H9 (cell line): ENCODE measurements at places on chromosomes 13 and 19.
A peak's percentile ranks its signal among the peaks of the same experiment; 100 is the strongest.

DNA sequence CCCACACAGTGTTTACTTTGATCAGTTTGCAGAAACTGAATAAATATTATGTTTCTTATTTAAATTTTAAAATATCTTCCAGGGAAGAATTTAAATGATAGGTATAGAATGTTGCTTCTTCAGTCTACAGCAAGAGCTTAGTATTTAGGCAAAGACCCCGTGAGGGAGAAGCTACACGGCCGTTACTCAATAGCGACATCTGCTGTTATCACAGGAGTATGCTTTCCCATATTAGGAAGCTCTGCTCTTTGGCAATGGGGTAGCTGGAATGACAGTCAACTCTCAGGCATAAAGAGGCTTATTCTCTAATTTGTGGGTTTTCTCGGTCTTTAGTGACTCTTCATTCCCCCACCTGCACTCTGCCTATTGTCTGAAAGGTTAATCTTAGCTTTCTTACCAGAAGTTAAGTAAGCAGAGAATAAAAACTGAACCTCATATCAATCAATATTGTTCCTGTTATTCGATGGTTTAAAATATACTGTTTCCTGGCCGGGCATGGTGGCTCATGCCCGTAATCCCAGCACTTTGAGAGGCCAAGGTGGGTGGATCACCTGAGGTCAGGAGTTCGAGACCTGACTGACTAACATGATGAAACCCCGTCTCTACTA lies 13.2 kb upstream of the LHFPL6 start:
- DNase-seq, result peak; percentile 55

DNA sequence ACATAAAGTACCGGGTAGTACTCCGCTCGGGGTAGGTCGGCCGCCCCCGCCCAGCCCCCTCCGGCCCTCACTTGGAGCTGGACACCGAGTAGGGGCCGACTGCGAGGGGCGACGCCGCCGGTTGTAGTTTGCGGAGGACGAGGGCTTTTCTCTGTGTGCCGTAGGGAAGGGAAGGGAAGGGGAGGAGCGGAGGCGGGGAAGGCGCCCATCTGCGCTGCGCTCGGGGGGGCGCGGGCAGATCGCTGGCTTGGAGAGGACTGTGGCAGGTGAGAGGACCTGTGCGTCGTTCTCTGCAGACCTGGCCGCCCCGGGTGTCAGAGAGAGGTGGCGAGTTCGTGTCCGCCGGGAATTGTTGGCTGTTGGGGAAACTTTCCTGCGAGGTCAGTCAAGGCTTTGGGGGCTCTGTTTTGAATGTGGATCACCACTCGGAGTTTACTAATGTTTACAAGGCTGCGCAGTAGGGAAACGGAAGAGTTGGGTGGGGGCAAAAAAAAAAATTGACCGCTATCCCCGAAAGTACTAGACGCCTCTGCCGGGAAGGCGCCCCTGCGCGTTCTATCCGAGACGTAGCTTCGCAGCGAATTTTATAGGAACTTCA lies 1.4 kb downstream of the ING1 start:
- DNase-seq, result peak; percentile 63

DNA sequence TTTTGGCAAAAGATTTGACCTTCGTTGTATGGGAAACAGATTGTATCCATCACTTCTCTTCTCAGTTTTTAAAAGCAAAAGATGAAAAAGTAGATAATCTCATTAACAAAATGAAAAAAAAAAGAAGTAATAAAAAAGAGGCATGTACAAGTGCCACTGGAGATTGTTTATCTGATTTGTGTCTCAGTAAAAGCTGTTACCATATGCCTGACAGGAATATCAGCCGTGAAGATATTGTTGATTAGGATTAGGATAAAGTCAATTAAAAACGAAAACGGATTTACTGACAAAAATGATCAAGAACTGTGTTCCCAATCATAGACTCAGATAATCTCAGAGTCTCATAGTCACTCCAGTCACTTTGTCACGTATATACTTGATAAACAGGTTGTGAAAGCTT lies 842.1 kb upstream of the SLC10A2 start:
- DNase-seq, result no peak

GRCh38 chr13:45224176-45224575 lies 23.3 kb upstream of the KCTD4 start:
- no peak for DNase-seq

DNA sequence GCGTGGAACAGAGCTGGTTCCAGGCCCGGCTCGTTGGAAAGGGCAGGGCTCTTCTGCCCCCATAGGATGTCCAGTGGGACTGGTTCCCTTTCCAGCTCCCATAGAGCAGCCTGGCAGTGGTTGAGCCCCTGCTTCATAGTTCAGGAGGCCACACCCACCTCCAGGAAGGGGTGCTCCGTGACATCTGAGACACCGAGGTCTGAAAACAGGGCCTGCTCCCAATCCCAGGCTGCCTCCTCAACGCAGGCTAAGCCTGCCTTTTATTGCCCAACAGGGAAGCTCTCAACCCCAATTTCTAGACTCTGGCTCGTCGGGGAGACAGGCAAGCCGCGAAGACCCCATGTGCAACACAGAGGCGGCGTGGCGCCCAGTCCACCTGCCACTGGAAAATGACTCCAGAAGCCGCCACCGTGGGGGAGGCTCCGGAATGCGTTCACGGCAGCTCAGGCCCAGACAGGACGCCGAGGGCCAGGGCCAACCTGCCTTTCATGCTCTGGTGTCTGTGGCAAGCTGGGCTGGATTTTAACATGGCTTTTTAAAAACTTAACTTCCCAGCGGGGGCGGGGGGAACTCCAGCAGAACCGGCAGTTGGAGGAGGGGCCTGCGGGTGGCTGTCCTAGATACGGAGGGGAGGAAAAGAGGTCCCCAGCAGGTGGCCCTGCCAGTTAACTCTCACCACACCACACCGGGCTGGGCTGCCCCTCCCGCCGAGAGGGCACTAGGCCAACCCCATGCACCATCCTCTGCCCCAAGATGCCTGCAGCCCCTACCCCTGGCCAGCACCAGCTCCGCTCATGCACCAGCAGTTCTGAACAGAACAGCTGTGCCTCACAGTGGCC lies 17.9 kb upstream of the TINCR start:
- DNase-seq, result peak; percentile 84

- peak; percentile 56 for DNase-seq
These were observed 1.1 kb downstream of the ARGLU1 start for GRCh38 chr13:106566641-106567473.

- no peak for DNase-seq
These were observed 1.5 kb upstream of the ERICH4 start for GRCh38 chr19:41441321-41441945.

- no peak for DNase-seq
These were observed 15.9 kb downstream of the KLF12 start for GRCh38 chr13:74118328-74118727.

GRCh38 chr13:36848199-36848982 lies 29.4 kb downstream of the RFXAP start:
- DNase-seq, result no peak

DNA sequence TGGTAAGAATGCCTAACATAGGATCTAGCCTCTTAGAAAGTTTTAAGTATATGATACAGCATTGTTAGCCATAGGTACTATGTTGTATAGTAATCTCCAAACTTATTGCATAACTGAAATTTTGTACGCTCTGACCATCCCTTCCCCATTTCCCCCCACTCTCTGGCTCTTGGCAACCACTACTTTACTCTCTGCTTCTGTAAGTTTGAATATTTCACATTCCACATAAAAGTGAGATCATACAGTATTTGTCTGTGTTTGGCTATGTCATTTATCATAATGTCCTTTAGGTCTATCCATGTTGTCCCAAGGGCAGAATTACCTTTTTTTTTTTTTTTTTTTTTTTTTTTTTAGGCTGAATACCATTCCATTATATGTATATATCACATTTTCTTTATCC lies 396.9 kb downstream of the DLEU7 start:
- DNase-seq, result no peak

DNA sequence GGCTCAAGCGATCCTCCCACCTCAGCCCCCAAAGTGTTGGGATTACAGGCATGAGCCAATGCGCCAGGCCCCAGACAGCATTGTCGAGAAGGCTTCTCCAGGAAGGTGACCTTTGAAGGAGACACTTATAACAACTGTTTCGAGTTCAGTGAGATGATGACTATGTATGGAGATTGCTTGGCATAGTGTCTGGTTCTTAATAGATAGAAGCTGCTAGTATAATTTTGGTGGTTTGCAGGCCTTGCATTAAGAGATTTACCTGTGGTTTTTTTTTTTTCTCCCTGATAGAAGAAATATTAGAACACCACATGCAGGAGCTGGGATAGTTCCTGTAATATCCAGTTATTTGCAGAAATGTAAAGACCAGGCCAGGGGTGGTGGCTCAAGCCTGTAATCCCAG lies 3.7 kb downstream of the MARCHF2 start:
- DNase-seq, result no peak

DNA sequence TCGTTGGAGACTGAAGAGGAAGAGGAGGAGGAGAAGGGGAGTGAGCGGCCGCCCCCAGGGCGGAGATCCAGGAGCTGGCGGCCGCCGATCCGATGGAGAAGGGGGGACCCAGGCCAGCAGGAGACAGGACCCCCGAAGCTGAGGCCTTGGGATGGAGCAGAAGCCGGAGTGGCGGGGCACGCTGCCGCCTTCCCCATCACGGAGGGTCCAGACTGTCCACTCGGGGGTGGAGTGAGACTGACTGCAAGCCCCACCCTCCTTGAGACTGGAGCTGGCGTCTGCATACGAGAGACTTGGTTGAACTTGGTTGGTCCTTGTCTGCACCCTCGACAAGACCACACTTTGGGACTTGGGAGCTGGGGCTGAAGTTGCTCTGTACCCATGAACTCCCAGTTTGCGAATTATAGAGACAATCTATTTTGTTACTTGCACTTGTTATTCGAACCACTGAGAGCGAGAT lies 1.8 kb downstream of the GADD45B start:
- DNase-seq, result no peak

- peak; percentile 43 for DNase-seq
These were observed 72.8 kb downstream of the CCDC70 start for GRCh38 chr13:51934461-51935087.

DNA sequence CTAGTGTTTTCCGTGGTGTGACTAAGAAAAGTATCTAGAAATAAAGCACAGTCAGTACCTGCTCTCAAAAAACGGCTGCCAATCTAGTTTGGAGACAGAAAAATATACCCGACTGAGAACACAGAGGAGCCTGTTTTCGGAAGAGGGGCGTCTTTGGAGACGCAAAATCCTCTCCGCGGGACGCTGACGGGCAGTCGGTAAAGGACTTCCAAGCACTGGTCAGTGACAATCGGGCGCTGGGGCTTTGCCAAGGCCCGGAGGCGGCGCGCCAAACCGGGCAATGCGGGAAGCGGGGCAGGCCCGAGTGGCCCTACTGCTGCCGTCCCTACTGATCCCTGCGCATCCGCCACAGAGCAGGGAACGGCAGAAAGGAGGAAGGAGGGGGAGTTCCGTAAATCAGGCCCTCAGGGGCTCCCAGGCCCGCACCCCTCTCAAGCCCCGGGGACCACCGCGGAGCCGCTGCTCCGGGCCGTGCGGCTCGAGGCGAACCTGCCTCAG lies 588 bp upstream of the DPY19L3 start:
- DNase-seq, result no peak
